Activated naive CD4-positive, alpha-beta T cell treated with anti-CD3 and anti-CD28 coated beads, Interleukin-2, amount 10 ng/mL, durations not matched to agents 7 days and 5 days (primary cell): ENCODE measurements at places on chromosomes 2 and 18.

- no peak for DNase-seq
These were observed 26.9 kb upstream of the KCTD1 start for GRCh38 chr18:26574958-26575864.

DNA sequence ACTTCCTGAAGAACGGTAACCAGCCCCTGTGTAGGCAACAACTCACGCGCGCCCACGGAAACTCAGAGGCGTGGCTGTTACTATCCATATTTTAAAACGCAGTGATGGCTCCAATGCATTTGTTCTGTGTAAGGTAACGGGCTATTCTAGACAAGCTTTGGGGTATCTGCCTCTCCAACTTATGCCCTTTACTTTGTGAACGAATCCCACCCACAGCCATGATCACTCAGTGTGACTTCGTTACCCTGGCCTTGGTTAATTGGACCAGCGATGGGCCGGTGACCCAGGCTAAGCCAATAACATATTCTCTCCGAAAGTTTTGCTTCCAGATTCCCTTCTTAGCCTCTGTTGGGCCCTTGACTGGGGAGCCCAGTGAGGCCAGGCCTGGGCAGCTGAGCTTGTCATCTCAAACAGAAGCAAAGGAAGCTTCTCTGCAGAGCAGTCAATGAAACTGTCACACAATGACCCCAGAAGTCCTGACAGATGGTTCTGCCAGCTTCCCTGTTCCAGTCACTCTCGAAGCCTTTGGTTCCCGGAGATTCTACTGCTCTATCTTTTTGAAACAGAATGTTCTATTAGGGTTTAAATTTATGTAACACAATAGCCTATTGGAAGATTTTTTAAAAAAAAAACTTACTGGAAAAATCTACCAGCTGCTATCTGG is 30.7 kb upstream of the ROCK2 start:
- DNase-seq = no peak

DNA sequence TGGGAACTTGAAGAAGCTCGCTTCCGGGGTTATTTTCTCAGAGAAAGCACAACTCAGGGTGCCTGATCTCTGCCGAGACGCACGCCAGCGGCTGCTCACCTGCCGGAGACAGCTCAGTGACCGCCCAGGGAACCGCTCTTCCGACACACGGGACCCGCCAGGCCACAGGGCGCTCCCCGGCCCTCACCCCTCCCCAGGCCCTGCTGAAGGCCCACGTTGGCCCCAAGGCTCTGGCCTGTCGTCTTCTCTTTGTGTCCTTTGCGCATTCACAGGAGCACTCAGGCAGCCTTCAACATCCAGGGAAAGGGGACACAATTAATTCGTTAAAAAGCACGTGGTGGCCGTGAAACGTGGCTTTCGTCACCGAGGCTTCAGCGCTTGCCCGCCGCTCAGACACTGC is 276.3 kb upstream of the SALL3 start:
- DNase-seq = no peak

GRCh38 chr2:21379140-21379539 is 255.4 kb downstream of the TDRD15 start:
- no peak for DNase-seq

GRCh38 chr2:25257931-25258846 is 83.5 kb downstream of the DNMT3A start:
- DNase-seq = no peak

- DNase-seq = no peak
These were observed 35.1 kb upstream of the MTX2 start for GRCh38 chr2:176234156-176234555.

- no peak for DNase-seq
These were observed 329.5 kb downstream of the CDH2 start for GRCh38 chr18:27847412-27847811.

DNA sequence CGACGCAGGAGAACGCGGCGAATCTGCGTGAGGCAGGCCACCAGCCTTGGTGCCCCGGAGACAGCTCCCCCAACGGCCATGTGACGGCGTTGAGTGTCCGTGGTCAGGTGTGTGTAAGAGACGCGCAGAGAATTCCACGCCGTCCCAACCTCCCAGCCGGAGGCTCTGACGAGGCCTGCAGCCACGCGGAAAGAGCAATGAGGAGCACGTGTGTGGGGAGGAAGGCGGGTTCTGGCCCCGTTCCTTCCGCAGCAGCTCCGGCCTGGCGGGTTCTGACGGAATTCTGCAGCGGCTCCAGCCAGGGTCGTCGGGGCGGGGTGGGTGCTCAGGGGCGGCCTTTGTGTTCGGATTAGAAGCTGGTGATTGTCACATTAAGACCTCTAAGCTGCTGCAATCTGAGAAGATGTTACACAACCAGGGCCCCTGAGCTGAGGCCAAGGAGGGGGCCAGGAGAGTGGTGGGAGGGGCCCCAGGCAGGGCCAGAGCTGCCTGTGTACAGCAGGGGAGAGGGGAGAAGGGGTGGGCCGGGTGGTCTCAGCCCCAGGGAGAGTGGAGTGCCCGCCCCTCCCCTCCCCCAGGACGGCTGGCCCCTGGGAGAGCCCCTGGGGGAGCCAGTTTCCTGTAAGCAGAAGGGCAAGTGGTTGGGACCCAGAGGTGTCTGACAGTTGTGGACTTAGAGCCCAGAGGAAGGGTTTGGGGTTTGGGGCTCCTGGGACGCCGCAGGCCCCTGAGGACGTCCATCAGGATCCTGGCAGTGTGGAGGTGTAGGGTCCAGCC is 5.1 kb upstream of the GAL3ST2 start:
- DNase-seq = peak; percentile 15

GRCh38 chr2:109243526-109244303 is 114.7 kb downstream of the SH3RF3 start:
- DNase-seq = no peak

DNA sequence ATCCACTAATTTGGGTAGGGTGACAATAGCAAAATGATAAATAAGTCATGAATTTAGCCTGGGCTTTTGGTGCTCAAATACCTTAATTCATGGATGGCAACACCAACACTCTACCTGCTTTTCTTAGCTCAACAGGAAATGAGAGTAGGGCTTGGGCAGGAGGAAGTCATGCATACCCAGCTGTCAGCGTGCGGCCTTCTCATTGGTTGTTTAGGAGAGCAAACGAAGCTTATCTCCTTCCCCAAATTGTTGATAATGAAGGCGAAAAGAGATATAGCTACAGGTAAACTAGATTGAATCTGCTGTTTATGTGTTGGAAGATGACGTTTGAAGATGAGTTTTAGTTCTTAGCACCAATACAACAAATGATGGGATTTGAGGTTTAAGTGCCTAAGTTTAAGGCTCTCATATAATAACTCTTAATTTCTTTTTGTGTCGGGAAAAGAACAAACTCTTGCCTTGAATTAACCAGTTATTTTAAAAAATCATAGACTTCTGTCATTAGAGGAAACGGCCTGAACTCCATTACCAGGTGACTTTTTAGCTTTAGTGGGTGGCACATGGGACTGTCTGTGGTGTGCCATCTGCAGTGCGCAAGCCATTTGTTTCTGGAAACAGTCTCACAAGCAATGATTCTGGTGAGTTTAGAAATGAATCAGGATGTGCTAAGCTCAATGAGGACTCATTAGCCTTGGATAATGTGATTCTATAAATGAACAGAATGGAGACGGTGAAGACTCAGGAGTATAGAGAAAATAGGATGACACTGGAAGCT is 19.8 kb downstream of the MAP4K4 start:
- peak; percentile 72 for DNase-seq

GRCh38 chr2:156455361-156455975 is 19.3 kb downstream of the GPD2 start:
- DNase-seq = no peak

- DNase-seq = no peak
These were observed 43.2 kb downstream of the MRPL33 start for GRCh38 chr2:27814758-27815157.

- DNase-seq = no peak
These were observed 39.7 kb downstream of the THUMPD2 start for GRCh38 chr2:39739386-39739785.

DNA sequence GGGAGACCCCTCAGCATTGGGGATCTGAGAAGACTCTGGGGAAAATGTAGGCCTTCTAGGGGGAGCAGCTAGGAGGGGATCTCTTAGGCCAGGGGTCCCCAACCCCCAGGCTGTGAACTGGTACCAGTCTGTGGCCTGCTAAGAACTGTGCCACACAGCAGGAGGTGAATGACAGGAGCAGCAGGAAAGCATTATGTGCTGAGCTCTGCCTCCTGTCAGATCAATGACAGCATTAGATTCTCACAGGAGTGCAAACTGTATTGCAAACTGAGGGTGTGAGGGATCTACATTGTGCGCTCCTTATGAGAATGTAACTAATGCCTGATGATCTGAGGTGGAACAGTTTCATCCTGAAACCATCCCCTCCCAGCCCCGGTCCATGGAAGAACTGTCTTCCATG is 127.3 kb downstream of the SCG2 start:
- no peak for DNase-seq

DNA sequence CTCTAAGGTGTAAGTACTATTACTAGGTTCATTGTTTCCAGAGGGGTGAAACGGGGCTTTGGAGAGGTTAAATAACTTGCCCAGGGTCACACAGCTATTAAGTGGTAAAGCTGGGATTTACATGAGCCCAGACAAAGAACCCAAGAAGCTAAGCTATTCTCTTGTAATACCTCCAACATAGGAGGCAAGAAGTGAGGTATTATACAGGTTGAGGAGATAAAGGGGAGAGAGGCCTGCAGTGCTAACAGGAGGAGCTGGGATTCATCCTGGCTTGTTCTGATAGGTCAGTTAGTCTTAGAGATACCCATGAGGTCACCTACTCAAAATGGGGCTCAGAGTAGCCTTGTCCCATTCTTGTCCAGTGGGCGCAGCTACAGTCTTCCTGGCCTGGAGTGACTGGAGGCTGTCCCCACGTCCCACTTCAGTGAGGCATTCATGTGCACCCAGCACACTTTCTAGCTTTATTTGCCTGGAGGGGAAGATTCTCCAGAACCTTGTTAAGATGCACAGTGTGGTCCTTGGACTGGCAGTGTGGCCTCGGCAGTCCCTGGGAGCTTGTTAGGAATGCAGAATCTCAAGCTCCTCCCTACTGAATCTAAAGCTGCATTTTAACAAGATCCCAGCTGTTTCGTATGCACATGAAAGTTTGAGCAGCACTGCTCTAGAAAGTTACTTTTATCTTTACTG is 63.5 kb downstream of the MEIS1 start:
- no peak for DNase-seq

- DNase-seq = peak; percentile 91
These were observed at the start of gene ADNP2 for GRCh38 chr18:80108739-80109675. TSS of gene ADNP2 (plus strand) at chr18:80109262. CDS start at chr18:80117543, 8,281 bp downstream.

DNA sequence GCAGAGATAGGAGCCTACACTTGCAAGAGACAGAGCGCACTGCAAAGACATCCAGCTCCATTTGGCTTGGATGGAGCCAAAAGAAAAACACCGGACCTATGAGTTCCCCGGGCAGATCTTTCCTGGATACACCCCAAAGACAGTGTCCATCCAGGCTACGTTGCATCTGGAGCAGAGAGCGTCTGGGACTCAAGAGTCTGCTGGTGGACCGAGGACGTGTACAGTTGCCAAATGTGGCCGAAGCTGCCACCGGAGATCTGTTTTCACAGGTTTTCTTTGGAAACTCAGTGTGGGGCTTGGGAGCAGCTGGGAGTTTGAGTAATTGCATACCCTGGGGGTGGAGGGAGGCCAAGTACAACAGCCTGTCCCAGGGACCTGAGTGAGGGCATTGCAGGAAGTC is 192.3 kb upstream of the OSR1 start:
- DNase-seq = no peak

DNA sequence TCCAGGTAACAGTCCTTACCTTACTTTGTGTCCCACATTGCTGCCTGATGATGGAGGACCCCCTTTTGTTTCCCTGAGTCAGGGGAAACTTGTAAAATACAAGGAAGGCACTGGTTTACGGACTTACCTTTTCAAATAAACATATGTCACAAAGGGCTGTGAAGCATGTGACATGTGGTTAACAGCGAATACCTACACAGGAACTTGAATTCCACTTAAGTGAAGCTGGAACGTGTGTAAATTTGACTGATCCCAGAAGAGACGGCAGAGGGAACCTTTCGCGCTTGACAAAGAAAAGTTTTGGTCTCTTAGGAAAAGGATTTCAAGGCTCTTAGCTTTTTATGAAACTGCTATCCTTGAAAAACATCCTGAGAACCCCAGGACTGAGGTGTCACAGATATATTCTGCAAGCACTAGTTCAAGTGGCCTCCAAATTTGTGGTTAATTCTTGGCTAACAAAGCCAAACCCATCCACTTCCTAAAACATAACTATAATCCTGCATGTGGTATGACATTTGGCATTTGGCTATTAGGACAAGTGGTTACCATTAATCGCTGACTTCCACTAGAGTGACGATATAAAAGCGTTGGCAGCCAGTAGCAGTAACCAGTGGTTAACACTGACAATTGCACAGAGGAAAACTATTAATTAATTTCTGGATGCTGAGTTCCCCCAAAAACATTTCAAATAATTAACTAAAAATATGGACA is 55.6 kb downstream of the ITGB6 start:
- DNase-seq = no peak

GRCh38 chr2:186887107-186888090 is 38.4 kb upstream of the ZSWIM2 start:
- no peak for DNase-seq

DNA sequence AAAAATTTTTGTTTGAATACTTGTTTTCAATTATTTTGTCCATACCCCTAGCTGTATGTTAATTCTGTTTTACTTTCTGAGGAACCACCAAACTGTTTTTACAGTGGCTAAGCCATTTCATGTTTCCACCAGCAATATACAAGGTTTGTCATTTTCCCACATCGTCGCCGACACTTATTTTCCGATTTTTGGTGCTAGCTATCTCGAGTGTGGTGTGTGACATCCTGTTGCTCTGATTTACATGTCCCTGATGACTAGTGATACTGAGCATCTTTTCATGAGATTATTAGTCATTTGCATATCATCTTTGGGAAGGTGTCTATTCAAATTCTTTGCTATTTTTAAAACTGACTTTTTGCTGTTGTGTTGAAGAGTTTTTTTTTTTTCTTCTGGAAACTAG is 7.2 kb upstream of the GPC1 start:
- DNase-seq = no peak

- no peak for DNase-seq
These were observed 21.1 kb upstream of the DYTN start for GRCh38 chr2:206739271-206739670.

- DNase-seq = no peak
These were observed 266.7 kb downstream of the METTL4 start for GRCh38 chr18:2304378-2305175.

GRCh38 chr2:123451542-123451941 is 573.5 kb upstream of the CNTNAP5 start:
- DNase-seq = no peak

- no peak for DNase-seq
These were observed 96.3 kb downstream of the ARMC9 start for GRCh38 chr2:231294571-231295362.

- DNase-seq = no peak
These were observed 74.8 kb upstream of the ZBTB14 start for GRCh38 chr18:5370332-5370731.

DNA sequence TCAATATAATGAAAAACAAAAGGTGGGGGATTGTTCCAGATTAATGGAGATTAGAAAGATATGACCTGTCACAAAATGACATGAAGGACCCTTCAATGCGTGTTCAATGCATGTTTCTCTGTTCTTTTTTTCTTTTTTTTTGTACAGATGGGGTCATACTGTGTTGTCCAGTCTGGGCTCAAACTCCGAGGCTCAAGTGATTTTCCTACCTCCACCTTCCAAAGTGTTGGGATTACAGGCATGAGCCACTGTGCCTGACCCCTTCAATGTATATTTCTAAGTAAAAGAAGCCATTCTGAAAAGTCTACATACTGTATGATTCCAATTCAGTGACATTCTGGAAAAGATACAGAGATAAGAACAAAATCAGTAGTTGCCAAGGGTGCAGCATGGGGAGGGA is 32.8 kb downstream of the C2orf76 start:
- no peak for DNase-seq

GRCh38 chr2:168796090-168796577 is 6.3 kb upstream of the NOSTRIN start:
- no peak for DNase-seq
